ENCODE measurements at places on chromosomes 1 and 21.

DNA sequence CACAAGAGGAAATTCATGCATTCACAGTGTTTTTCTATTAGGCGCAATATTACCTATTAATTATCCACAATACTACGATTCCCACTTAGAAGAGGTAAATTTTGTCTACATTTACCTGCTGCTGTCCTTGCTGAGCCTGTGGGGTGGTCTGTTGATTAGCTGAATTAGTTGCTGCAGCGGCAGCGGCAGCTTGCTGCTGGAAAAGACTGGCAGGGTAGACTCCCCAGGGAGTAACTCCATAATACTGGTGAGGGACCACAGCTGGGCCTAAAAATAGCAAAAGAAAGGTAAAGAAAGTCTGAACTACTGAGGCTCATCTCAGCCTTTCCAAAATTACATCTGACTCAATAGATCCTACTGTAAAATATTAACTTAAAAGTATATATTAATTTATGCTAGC, 66.0 kb upstream of the SDC3 start:
- H3K36me3 ChIP-seq: peaks cover 89% of the 10 kb centered on the region
- no peak for DNase-seq
- H3K27ac ChIP-seq: no peak overlapping the region
- H3K27me3 ChIP-seq: no peaks in the 10 kb centered on the region
- no peak overlapping the region for H3K4me3 ChIP-seq

DNA sequence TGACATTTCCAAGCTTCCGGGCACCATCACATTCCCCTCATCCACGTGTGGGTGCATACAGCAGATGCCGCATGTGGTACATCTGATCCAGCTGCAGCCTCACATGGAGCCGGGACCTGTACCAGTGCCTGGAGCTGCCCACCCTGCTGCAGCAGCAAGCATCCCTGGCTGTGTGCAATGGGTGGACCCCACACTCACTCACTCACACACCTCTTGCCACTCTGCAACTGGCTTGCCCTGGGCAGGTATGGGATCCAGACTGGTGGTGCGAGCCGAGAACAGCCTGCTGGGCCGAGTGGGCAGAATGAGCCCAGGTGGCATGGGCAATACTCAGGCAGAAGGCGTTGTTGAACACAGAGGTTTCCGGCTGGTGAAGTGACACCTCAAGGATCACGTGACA, 75.0 kb downstream of the DPYD start:
- H3K4me1 ChIP-seq: no peaks in the 10 kb centered on the region
- no peaks in the 10 kb centered on the region for H3K36me3 ChIP-seq
- no peak overlapping the region for H3K27ac ChIP-seq
- DNase-seq: no peak

DNA sequence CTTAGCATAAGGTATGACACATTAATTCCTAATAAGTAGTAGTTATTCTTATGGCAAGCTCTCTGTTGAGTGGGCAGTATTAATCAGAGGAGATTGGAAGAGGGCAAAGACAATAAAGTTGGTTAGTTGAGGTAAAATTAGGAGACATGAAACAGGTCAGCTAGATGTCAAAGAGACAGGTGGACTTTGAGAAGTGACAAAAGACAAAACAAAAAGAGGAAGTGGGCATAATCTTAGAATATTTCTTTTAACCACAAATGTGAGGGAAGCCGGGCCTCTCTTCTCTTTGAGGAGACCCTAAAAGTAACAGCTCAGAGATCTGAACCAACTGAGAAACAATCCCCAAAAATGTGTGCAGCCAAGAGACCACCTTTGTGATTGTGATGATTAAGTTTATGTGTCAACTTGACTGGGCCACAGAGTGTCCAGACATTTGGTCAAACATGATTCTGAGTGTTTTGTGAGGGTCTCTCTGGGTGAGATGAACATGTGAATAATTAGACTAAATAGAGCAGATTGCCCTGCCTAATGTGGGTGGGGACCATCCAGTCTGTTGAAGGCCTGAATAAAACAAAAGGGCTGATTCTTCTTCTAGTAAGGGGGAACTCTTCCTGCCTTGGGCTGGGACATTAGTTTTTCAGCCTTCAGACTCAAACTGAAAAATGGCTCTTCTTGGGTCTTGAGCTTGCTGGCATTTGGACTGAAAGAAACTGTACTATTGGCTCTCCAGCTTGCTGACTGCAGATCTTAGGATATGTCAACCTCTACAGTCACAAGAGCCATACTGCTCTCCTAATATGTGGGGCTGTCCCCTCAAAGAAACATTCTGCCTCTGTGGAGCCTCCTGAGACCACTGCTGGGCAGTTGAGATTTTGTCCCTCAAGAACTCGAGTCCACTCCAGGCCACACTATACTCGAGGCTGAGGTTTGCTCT, 40.0 kb downstream of the FCRL5 start:
- no peak for DNase-seq
- no peak overlapping the region for H3K27ac ChIP-seq
- H3K36me3 ChIP-seq: no peaks in the 10 kb centered on the region
- H3K27me3 ChIP-seq: no peaks in the 10 kb centered on the region

- no peak overlapping the region for H3K27ac ChIP-seq
- no peak for DNase-seq
- H3K27me3 ChIP-seq: no peaks in the 10 kb centered on the region
- no peaks in the 10 kb centered on the region for H3K36me3 ChIP-seq
- no peak overlapping the region for H3K4me3 ChIP-seq
Observed at GRCh38 chr1:190808035-190808434, 330.4 kb upstream of the BRINP3 start.

- no peak for DNase-seq
- no peaks in the 10 kb centered on the region for H3K4me1 ChIP-seq
- no peaks in the 10 kb centered on the region for H3K27me3 ChIP-seq
- no peaks in the 10 kb centered on the region for H3K36me3 ChIP-seq
Observed at GRCh38 chr1:246946366-246946765, 14.6 kb upstream of the AHCTF1 start.

DNA sequence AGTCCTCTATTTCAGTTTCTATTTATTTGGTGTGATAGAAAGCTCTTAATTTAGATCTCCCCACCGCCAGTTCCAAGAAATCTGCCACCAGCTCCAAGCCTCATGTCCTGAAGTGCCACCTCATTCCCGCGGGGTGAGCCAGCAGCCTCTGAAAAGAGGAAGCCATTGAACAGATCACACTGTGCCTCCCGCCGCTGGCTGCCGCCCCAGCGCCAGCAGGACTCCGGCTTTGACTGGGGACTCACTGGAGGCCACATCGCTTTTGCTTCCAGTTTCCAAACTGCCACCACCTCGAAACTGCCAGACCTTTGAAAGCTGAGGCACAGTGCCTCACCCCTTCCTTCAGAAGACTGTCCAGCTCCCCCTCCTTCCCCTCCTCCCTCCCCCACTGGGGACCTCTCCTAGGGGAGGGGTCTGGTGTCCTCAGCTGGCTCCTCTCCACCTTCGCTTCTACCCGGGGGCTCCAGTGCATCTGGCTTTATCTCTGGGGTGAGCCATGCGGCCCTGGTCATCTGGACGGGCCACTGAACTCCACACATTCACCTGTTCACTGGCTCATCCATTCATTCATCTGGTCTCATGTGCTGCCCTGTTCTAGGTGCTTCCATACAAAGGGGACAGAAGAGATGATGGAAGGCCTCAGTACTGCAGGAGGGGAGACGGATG, 58.9 kb downstream of the VPS26C start:
- no peak overlapping the region for H3K4me3 ChIP-seq
- H3K27ac ChIP-seq: no peak overlapping the region
- H3K27me3 ChIP-seq: no peaks in the 10 kb centered on the region
- no peak for DNase-seq

DNA sequence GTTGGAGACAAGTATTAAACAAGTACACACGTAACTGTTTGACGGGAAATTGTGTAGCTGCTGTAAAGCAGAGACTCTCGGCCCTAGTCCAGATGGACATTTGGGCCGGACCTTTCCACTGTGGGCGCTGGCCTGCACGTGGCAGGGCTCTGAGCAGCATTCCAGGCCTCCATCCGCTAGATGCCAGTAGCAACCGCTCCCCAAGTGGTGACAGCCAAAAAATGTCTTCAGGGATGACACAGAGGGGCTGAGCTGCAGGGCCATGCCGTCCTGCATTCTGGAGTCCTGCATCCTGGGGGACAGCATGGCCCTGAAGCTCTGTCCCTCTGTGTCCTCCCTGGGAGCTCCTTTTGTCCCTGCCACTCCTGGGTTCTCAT, 24.8 kb downstream of the A3GALT2 start:
- H3K4me3 ChIP-seq: no peak overlapping the region
- H3K27me3 ChIP-seq: no peaks in the 10 kb centered on the region
- no peaks in the 10 kb centered on the region for H3K4me1 ChIP-seq
- no peak for DNase-seq
- H3K36me3 ChIP-seq: peaks cover 63% of the 10 kb centered on the region
- H3K27ac ChIP-seq: no peak overlapping the region

DNA sequence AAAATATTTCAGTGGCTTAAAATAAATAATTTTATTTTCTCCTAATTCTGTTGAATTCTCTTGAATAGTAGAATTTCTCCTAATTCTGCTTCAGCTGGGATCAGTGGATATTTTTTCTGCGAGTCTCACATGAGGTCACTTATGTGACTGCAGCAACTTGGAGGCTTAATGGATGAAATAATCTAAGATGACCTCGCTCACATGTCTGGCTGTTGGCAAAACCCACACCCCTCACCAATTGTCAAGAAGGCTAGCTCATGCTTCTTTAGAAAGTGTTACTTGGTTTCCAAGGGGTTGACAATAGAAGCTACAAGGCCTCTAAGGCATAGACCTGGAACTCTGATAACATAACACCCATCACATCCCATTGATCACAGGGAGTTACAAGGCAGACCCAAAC, 156.9 kb upstream of the DPYD start:
- H3K4me1 ChIP-seq: no peaks in the 10 kb centered on the region
- no peaks in the 10 kb centered on the region for H3K36me3 ChIP-seq

DNA sequence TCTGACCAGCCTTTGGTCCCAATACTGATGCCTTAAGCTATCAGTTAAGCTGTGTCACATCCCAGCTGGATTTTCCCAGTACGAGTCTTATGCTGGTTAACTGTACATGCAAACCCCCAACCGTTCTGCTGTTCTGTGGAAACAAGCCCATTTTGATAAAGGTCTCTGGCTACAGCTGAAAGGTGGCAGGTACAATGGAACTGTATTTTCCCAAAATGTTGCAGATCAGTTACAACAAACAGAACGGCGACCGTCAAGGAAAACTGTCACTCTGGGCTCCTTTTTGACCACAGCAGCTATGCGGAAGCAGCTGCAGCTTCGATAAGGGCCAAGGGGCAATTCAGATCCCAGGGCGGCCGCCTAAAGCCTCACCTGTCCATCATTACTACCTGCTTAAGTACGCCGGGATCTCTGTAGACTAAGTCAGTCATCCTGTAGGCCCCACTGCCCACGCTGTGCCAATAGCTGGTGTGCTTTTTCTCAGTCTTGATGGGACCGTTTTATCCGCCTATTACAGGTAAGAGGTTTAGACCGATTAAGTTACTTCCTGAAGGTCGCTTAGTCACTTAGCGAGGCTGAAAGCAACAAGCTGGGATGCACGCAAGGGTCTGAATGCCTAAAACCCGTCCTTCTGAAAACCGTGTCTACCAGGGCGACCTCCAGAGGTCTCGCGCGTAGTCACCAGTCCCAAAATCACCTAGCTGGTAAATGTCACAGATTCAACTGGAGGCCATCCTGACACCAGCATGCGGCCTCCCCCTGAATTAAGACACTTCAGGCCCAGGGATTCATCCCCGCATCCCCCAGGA, 11.1 kb upstream of the RAB42 start:
- DNase-seq: peak; percentile 72
- no peaks in the 10 kb centered on the region for H3K4me1 ChIP-seq
- peaks cover 37% of the 10 kb centered on the region for H3K36me3 ChIP-seq
- peak overlapping the region; percentile 93 for H3K4me3 ChIP-seq

DNA sequence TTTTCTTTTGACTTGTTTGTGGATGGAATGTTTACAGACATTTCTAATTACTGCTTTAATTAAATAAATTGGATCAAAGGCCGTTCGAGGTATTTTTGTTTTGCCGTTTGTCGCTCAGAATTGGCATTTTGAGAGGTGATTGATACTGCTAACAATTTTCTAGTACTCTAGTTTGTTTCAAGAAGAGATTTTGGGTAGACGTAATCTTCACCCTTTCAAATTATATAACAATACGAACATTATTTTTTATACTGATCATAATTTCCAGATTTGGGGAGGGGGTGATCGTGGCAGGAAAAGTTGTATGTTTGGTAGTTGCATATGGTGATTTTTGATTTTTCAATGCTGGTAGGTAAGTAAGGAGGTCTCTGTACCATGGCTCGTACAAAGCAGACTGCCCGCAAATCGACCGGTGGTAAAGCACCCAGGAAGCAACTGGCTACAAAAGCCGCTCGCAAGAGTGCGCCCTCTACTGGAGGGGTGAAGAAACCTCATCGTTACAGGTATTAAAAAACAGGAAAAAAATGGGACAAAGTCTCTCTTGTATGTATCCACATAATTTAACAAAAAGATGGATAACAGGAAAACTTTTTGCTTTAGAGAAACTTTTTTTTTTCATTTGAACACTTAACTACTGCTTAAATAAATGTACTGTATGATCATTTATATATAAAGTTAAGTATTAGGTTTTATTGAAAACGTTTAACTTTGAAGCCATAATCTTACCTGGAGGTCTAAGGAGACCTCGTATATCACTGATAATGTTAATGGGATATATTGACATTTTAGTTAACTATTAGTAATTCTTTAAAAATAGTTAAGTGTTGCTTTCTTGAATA, 1.7 kb downstream of the H3-3A start:
- peak overlapping the region; percentile 99 for H3K4me3 ChIP-seq
- H3K27ac ChIP-seq: peak overlapping the region; percentile 99
- peak; percentile 2 for DNase-seq
- H3K4me1 ChIP-seq: peaks cover 2% of the 10 kb centered on the region
- H3K36me3 ChIP-seq: peaks cover 49% of the 10 kb centered on the region

GRCh38 chr1:196105901-196106300, 502.3 kb downstream of the KCNT2 start:
- H3K4me3 ChIP-seq: no peak overlapping the region
- no peaks in the 10 kb centered on the region for H3K27me3 ChIP-seq
- DNase-seq: no peak
- H3K36me3 ChIP-seq: no peaks in the 10 kb centered on the region
- no peaks in the 10 kb centered on the region for H3K4me1 ChIP-seq

- no peaks in the 10 kb centered on the region for H3K27me3 ChIP-seq
- H3K27ac ChIP-seq: no peak overlapping the region
- no peaks in the 10 kb centered on the region for H3K4me1 ChIP-seq
- DNase-seq: no peak
- no peaks in the 10 kb centered on the region for H3K36me3 ChIP-seq
Observed at GRCh38 chr1:237105826-237106225, 63.8 kb downstream of the RYR2 start.

GRCh38 chr21:32352526-32352925, 40.3 kb downstream of the URB1 start:
- no peak overlapping the region for H3K27ac ChIP-seq
- no peaks in the 10 kb centered on the region for H3K4me1 ChIP-seq
- H3K36me3 ChIP-seq: peaks cover 82% of the 10 kb centered on the region
- H3K4me3 ChIP-seq: no peak overlapping the region

- no peak overlapping the region for H3K27ac ChIP-seq
- DNase-seq: no peak
- no peaks in the 10 kb centered on the region for H3K4me1 ChIP-seq
- H3K27me3 ChIP-seq: no peaks in the 10 kb centered on the region
- peaks cover 47% of the 10 kb centered on the region for H3K36me3 ChIP-seq
Observed at GRCh38 chr1:8736927-8737326, 80.5 kb downstream of the RERE start.

- H3K4me3 ChIP-seq: no peak overlapping the region
- H3K4me1 ChIP-seq: peaks cover 6% of the 10 kb centered on the region
- no peak overlapping the region for H3K27ac ChIP-seq
- no peaks in the 10 kb centered on the region for H3K27me3 ChIP-seq
- no peaks in the 10 kb centered on the region for H3K36me3 ChIP-seq
- DNase-seq: no peak
Observed at GRCh38 chr1:6953907-6954364, 168.7 kb downstream of the CAMTA1 start.
